ENCODE measurements at places on chromosomes 3 and 15. TPM values are rescaled to one million over a fixed set of nuclear protein-coding genes. Genes with fewer than 3 reads are reported as not detected.

CIDEC gene
- total RNA-seq, result not detected

DGKG gene
- total RNA-seq, result 1.2 TPM

ATP13A5 gene
- total RNA-seq, result not detected

GASK1A gene
- total RNA-seq, result 0.69 TPM

SERPINI2 gene
- not detected for total RNA-seq

SELENOS gene
- 60.5 TPM for total RNA-seq
